ENCODE measurements at places on chromosomes 6 and 20.

- no peak for DNase-seq
Observed at GRCh38 chr20:46028772-46029371, at the start of gene SLC12A5. Gene SLC12A5 (plus strand): TSS chr20:46029215. CDS start chr20:46029345, 130 bp downstream.

DNA sequence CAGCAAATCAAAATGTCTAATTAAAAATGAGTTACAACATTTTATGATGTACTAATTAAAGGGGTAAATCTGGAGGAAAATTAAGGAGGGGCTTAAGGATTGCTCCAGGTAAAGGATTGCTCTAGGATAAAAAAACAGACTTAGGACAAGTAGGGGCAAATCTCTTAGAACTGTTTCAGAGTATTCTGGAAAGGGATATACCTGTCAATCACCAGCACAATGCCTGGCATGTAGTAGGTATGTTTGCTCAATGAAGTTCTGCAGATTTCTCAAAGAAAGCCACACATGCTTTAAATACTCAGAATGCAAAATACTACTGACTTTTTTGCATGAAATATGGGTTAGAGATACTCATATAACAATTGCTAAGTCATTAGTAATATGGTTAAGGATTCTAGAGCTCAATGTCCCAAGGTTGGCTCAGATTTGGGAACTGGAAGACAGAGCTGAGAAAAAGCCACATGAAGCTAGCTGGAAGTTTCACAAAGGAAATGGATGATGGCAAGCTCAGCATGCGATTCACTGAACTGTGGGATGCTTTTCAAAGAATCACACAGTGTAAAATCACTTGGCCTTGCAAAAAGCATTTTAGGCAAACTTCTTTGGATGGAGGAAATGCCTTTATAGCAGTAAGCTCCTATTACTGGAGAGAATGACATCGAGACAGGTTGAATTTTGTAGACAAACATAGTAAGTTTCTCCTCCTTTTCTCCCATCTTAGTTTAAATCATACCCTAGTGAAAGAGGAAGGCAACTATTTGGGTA is 72.8 kb downstream of the MAP3K5 start:
- no peak for DNase-seq

DNA sequence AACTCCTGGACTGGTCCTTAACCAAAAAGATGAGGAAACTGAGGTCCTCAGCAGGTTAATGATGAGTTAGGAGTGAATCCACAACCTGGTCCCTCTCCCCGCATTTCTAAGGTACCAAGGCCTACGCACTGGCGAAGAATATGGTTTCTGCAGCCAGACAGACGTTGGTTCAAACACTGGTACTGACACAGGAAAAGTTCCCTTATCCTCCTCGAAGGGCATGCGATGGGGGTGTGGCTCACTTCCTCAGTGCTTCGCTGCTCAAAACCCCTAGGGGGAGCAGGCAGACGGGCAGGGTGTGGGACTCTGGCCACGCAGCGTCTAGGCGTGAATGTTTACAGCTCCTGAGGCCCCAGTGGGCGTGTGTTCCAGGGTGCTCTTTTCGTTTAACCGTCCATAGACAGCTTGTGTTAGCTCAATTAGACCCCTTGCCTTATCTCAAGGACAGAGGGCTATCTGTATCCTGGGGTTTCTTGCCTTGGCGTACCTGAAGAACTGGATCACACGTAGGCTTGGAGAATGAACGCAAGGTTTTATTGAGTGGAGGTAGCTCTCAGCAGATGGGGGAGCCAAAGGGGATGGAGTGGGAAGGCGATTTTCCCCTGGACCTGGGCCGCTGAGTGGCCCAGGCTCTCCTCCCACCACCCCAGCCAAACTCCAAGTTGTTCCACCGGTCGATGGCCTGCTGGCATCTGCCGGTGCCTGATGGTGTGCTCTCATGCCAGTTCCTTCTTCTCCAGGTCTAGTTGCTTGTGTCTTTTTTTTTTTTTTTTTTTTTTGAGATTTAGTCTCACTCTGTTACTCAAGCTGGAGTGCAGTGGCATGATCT is 31.8 kb upstream of the PTPN1 start:
- peak; percentile 84 for DNase-seq

- DNase-seq, result no peak
Observed at GRCh38 chr6:42967228-42967627, 6.7 kb downstream of the GNMT start.

- DNase-seq, result no peak
Observed at GRCh38 chr6:14882394-14883026, 363.4 kb upstream of the JARID2 start.

All from hematopoietic multipotent progenitor cell (in vitro differentiated cells).